ENCODE measurements at places on chromosomes 3 and 15.

DNA sequence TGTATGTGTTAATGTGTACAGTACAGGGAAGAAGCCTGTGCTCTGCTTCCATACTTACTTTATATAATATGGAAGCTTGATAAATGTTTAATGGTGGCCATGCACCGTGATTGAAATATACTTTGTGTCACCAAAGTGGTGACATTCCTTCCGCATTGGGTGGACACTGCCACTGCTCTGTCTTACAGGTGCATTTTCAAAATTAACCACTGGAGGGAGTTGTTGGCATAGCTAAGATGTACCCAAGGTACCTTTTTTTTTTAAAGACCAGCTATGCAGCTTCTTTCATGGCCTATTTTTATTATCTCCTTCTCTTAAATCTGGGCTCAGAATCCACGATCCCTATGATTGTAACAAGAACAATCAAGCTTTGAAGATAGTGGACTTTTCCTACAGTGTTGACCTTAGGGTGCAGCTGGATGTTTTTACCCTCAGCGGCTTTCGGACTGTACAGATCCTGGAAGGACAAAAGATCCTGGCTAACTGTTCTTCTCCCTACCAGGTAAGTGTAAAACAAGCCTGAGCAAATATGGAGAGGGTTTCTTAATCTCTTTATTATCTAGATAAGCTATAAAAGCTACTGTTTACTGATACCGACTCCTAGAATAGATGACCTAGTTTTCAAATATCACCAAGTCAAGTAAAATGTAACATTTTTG is 21.6 kb upstream of the PAK6 start:
- peak; percentile 85 for DNase-seq

DNA sequence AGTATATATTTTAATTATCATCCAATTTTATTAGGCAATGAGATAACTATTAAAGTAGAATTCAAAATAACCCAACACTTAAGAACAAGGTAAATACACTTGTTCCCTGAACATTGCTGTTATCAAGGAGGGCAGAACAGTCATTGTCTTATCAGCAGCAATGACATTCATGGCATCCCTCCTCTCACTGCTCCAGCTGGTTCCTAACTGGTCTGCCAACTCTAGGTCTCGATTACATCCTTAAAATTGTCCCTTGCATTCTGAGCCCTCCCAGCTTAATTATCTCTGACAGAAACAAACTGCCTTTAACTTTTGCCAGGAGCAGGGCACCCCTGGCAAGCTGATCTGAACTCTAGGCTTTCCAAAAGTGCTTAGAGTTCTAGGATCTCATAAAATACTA is 14.0 kb upstream of the DYNC1LI1 start:
- DNase-seq, result no peak

- peak; percentile 82 for DNase-seq
These were observed 285.1 kb upstream of the MANF start for GRCh38 chr3:51099794-51100535.

DNA sequence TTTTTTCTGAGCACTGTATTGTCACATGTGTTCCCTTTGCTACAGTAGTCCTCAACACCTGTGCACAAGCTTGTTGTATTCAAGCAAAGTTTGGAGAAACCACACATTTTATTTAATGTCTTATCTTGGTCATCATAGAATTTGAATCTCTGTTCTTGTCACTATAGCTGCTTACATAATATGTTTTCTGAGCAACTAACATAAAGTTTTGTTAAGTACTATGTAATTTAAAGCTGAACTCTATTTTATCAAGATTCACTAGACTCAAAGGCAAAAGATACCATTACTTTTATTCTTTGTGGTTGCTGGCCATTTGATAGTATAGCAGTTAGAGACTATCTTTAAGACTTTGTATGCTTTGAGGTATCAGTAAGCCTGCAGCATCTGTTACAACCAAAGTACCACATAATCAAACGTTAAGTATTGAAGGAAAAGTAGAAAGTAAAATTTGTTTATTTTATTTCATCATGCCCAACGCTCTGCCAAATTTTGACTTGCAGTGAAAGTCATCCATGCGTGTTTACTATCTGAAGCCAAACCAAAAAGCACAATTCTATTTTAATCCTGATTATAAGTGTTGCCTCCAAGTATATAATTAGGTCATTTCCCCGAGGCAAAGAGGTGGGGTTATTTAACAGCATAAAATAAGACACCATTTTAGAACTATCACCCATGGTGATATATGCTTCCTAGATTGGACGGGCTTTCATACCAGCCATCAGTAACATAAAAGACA is 10.3 kb upstream of the ABHD10 start:
- no peak for DNase-seq

DNA sequence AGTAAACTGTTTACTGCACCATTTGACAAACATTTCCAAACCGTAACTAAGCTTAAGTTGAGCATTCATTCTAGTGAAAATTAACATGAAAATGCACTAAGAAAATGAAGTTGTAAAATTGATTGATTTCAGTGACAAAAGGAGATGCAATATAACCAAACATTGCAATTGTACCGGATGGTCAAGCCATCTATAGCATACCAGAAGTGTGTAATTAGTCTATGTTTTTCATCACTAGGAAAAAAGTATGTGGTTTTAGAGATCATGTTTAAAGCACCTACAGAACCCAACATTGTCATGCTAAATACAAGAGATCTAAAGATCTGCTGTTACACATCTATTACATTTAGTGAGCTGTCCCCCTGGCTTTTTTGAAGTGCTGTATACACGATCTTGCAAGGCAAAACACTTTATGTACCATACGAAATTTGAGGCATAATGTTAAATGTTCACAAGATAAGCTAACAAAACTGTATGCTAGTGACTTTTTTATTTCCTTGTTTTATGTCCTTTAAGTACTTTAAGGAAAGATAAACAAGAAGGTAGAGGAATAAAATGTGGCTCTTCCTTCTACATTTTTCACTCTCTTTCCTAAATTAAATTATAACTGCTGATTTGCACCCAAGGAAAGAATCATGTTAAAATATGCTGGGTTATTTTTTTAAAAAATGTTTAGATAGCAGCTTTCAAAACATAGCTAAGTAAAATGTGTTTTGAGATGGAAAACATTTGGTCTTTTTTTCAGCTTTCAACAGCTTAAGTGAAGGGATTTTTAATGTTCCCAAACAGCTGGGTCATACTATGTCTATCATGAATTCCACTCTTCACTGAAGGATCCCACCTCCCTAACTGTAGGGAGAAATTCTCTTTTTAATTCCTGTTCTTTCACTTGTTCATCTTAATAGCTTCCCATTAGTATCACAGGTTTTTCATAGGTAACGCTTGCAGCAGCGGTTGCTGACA is 498.0 kb downstream of the MECOM start:
- DNase-seq, result no peak

- no peak for DNase-seq
These were observed 70.7 kb upstream of the DCBLD2 start for GRCh38 chr3:98972155-98972554.

- DNase-seq, result no peak
These were observed 78.3 kb downstream of the SMAD6 start for GRCh38 chr15:66780172-66780972.

- DNase-seq, result peak; percentile 93
These were observed at the start of gene ULK3 for GRCh38 chr15:74842581-74843444. ULK3 (minus strand) TSS chr15:74843156; CDS start chr15:74843105, 51 bp downstream.

DNA sequence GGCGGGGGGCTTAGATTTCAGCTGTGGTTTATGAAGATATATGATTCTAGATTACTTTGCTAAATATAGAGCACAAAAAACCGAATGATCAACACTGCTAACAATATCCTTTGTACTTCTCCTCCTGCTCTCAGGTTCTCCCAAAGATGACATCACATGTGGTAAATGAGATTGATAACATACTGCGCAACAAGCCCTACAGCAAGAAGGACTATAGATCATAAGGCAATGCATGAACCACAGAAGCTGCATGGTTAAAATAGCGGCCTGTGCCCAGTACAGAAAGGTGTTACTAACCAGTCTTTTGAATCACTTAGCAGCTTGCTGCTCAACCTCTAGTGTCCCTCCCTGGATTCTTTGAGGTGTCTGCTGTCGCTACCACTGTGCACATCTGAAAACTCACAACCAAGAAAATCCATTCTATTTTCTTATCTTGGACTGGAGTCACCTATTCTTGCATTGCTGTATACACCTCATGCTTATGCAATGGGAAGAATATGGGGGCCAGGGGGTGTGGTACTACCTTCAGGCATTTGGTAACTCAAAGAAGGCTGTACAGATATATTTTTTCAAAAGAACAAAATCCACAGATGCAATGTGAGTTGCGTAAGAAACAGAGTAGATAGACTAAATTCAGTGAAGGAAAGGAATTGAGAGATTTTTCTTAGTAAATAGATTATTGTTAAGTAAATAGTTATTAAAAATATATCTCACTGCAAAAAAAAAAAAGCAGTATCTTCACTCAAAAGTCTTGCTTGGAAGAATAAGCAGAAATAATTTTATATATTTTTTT is 18.2 kb downstream of the SSR3 start:
- no peak for DNase-seq

GRCh38 chr15:28981351-28981720 is 95.6 kb downstream of the APBA2 start:
- no peak for DNase-seq

- DNase-seq, result no peak
These were observed 43.9 kb upstream of the RYK start for GRCh38 chr3:134294302-134295280.

DNA sequence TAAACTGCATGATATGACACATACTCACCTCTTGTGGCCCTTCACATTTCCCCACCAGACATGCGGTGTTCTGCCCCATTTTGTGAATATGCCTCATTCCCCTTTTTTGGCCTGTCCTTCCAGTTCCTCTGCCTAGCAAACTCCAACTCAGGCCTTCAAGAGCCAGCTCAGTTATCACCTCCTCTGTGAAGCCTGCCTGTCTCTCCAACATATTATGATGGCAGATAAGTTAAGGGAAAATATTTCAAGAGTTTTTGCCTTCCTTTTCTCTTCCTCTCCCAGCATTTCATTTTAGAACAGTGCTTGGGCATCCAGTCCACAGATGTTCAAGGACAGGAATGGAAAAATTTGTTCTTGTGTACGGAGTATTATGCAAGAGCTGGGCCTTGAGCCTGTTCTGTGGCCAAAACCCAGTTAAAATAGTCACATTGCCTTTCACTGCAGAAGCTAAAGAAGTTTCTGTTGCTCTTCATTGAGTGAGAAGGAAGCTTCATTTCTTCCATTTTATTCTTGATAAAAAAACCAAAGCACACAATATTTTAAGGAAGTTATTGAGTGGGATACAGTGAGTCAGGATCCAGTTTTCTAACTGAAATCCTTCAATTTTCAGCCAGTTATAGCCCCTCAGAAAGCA is 192.0 kb downstream of the GHSR start:
- no peak for DNase-seq

GRCh38 chr3:134579141-134579665 is 71.6 kb downstream of the KY start:
- DNase-seq, result no peak

DNA sequence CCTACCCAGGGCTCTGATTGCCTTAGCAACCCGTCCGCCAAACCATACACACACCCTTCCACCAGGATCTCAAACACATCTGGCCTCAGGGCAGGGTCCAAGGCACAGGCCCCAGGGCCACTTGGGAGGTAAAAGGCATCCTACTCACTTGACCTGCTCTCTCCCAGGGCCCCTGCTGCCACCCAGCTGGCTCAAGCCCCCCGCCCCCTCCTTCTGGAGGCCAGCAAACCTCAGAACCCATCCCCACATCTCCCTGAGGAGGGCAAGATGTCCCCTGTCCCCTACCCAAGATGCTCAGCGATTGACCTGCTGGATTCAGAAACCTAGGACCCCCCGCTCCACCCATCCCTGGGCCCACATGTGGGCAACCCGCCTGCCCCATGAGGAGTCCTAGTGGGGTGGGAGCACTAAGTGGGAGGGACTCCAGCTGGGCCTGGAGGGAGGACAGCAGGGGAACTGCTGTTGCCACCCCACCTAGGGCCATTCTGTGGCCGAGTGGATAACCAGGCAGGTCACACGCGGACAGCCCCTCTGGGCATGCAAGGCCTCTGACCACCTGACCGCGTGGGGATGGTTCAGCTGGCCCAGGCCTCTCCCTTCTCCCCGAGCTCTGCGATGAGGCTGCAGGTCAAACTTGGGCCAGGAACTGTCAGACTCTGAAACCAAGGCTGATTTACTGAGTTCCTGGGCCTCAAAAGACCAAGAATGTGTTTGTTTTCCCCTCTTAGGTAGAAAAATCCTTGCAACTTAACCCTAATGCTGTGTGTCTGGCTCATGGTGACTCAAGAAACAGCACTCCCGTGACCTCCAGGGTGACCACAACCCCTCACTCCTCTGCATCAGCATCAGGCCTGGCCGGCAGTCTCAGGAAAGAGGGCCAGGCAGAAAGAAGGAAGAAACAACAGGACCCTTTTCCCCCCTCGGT is 4.2 kb downstream of the MFGE8 start:
- DNase-seq, result no peak

DNA sequence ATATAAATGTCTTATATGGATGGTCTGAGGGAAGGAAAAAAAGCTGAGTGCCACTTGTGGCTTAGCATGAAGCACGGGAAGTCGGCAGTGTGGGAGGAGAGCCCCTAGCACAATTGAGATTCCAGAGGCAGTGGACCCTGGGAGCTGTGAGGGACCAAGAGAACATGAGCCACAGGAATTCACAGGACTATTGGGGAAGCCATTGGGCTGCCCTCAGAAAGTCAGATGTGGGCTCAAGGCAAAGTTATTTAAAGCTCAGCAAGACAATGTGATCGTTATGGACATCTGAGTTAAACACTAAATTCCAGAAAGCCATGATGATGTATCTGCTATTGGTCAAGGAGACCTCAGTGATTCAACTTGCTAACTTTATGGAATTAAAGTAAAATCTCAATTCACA is 380.8 kb upstream of the IL12A start:
- no peak for DNase-seq

GRCh38 chr15:36880224-36880912 is 220.0 kb downstream of the MEIS2 start:
- no peak for DNase-seq

DNA sequence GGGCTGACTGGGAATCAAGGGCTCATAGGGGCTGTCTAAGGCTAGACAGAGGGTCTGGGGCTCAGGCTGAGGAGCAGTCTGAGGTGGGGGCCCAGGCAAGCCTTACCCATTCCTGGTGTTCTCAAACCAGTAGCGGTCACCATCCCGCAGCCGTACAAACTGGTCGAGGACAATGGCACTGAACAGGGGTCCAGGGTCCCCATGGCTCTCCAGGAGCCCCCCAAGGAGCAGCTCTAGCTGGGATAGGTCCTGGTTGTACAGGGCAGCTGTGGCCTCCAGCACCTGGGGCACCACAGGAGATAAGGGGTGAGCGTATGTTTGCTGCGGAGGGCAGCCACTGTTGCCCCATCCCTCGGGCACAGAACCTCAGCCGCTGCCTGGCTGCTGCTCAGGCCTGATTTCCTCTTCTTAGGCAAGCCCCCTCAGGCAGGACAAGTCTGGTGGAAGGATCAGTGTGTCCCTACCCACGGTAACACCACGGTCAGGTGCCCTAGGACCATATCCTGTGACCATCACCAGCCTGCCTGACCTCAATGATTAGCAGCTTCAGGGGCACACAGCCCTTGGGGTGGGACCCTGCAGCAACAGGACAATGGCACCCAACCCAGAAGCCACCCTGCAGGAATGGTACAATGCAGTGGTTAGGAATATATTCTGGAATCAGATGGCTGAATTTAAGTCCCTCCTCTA is 5.9 kb downstream of the DUOX2 start:
- DNase-seq, result no peak
